BJ (cell line): ENCODE measurements at places on chromosomes 5 and 9.

- no peak for DNase-seq
These were observed 226.5 kb downstream of the ARL15 start for GRCh38 chr5:54083851-54084250.

- no peak for DNase-seq
These were observed 94.0 kb downstream of the COL5A1 start for GRCh38 chr9:134735441-134736175.

DNA sequence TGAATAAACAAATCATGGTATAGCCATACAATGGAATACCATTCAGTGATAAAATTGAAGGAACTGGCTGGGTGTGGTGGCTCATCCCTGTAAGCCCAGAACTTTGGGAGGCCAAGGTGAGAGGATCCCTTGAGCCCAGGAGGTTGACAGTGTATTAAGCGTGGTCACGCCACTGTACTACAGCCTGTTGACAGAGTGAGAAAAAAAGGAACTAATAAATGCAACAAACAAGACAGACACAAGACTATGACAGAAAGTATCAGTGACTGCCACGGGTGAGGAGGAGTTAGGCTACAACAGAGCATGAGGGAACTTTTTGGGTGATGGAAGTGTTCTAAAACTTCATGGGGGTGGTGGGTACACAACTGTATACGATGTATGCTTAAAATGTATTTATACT is 2.2 kb downstream of the FNIP1 start:
- no peak for DNase-seq

DNA sequence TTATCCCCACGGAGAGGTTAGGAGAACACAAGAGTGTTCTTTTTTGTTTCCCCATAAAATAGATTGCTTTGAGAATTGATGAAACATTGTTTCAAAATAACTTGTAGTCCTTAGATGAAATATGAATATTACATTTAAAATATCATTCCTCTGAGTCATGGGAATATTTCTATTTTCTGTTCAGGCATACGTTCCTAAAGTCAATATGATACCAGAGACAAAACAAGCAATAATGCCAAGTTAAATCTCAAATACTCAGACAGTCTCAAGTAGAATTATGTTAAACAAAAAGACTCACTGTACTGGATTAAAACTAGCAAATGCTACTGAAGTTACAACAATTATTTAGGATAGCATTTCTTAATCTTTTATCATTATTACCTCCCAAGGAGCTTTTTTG is 111.7 kb upstream of the C6 start:
- no peak for DNase-seq

DNA sequence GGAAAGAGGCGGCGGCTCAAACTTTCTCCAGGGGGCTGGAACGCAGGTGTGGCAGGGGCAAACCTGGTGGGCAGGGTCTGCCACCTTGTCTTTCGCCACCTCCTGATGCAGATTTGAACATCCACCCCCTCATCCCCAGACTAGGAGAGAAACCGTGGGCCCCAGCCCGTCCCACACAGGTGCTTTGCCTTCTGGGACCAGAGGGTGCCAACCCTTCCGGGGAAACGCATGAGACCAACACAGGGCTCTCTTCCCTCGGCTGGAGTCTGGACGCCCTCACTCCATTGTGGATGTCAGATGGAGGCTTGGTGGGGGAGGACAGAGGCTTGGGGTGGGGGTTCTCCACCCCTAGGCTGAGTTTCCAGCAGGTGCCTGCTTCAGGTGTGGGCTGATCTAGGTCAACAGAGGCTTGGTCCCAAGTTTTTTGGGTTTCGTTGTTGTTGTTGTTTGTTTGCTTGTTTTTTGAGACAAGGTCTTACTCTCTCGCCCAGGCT is 9.5 kb downstream of the C9orf50 start:
- DNase-seq, result no peak

GRCh38 chr5:65299861-65300260 is 181.9 kb downstream of the ADAMTS6 start:
- DNase-seq, result peak; percentile 72

GRCh38 chr5:110169461-110169860 is 479.7 kb downstream of the MAN2A1 start:
- no peak for DNase-seq

DNA sequence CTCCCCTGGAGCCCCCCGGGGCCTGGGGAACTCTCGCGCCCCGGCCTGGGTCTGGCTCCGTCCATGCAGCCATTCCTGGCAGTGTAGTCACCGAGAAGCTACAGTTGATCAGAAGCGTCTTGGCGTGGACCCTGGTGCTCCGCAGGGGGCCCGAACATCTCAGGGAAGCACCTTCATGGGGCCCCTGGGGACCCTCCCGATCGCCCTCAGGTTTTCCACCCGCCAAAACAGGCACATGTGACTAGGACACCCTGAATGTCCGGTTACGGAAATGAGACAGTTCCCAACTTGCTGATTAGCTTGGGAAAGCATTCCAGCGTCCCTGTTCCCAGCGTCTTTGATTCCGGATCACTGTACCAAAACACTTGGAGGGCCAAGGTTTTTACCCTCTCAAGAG is 472 bp downstream of the FBXO4 start:
- DNase-seq, result no peak

DNA sequence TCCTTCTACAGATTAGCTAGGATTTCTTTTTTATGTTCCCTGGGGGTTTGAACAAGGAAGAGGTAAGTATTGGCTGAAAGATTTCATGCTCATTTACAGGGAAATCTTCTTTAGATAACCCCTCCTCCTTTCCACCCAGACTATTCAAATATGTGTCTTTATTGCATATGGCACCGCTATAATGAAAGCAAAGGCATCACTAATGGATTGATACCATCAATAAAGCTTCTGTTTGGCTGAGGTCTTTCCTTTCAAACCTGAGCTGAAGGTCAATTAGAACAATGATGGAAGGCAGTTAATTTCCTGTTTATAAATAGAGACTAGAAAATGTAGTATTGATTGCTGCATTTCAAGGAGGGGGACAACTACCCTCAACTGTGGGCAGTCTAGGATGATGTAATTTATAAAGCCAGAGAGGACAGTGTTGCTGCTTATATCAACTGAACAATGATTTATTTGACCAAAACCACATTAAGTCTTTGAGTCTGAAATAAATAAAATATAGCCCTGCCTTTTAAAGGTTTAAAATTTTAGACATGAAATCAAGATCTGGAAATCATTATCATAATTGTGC is 132.9 kb downstream of the SGCD start:
- DNase-seq, result no peak

DNA sequence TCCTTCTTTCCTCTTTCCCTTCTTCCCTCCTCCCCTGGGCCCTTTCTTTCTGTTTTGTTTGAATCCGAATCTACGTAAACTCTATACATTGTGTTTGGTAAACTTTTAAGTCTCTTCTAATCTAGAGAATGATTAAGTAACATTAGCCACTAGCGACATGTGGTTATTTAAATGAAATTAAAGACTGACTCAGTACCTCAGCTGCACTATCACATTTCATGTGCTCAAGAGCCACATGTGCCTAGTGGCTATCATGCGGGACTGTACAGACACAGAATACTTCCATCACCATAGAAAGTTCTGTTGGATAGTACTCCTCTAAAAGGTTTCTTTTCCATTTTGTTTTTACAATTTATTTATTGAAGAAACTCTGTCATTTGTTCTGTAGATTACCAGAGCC is 29.0 kb downstream of the DCTN4 start:
- no peak for DNase-seq

- no peak for DNase-seq
These were observed 135.1 kb downstream of the CD180 start for GRCh38 chr5:67061511-67061910.

- DNase-seq, result no peak
These were observed 243.0 kb upstream of the PTPRD start for GRCh38 chr9:10855847-10856246.

DNA sequence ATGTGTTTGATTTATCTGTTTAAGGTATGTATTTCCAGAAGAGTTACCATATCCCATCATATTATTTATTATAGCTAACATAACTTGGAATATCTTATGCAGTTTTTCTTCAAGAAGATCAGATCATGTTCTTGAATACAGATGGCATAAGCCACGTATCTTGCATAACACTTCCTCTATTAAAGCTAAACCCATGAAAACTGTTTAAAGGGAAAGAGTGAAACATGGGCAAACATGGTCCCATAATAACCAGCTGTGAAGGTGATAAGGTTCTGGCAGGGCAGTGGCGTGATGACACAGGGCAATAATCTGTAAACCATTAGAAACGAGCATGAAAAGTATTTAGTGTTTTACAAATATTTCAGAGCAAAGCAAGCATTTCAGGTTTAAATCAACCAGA is 34.2 kb downstream of the EFNA5 start:
- no peak for DNase-seq

- no peak for DNase-seq
These were observed 80.2 kb upstream of the IER5L start for GRCh38 chr9:129258124-129258822.

- DNase-seq, result no peak
These were observed 129.6 kb downstream of the BARX1 start for GRCh38 chr9:93825348-93826115.

DNA sequence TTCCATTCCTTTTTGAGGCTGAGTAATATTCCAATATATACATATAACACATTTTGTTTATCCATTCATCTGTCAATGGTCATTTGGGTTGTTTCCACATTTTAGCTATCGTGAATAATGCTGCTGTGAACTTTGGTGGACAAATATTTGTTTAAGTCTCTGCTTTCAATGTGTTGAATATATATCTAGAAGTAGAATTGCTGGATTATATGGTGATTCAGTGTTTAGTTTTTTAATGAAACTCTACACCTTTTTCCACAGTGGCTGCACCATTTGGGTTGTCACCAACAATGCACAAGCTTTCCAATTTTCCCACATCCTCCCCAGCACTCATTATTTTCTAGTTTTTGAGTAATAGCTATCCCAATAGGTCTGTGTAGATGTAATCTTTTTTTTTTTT is 69.5 kb downstream of the ACTBL2 start:
- no peak for DNase-seq

DNA sequence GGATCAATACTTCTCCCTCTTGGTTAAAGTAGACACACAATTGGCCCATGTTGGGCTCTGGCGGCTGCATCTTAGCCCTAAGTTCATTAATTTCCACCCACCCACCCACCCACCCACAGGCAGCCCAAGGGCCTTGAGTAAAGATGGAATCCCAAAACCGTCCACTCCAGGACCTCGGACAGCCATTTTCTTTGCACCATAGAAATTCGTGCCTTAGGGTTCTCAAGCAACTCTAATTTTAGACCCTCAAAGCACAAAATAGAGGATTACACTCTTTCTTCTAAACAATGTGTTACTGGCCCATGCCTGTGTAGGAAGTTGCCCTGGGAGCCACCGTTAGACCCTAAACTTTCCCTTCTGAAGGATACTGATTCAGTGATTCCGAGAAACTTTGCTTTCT is 568.5 kb downstream of the IRX1 start:
- DNase-seq, result no peak

- DNase-seq, result no peak
These were observed 596 bp upstream of the CDC37L1 start for GRCh38 chr9:4678679-4679267.
